ENCODE measurements at places on chromosomes 1 and 21.

DNA sequence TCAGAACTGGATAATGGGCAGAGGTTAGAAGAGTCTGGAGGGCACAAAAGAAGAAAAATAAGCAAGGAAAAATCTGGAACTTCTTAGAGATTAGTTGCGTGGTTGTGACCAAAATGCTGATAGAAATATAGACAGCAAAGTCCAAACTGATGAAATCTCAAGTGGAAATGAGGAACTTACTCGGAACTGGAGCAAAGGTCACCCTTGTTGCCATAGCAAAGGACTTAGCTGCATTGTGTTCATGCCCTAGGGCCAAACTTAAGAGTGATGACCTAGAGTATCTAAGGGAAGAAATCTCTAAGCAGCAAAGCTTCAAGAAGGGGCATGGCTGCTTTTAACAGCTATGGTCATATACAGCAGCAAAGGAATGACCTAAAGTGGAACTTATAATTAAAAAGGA is 180.0 kb downstream of the TTLL7 start:
- DNase-seq = no peak

DNA sequence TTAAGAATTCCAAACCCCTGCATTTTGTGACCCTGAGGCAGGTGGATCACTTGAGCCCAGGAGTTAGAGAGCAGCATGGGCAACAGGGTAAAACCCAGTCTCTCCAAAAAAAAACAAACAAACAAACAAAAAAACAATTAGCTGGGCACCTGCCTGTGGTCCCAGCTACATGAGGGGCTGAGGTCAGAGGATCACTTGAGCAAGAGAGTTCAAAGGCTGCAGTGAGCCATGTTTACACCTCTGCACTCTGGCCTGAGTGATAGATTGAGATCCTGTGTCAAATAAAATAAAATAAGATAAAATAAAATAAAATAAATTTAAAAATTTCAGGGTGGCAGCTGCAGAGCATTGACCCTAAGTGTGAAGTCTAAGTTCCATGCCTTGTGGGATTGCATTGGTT is 16.7 kb upstream of the PTGFR start:
- DNase-seq = no peak

- no peak for DNase-seq
These were observed 131.5 kb upstream of the ZNF648 start for GRCh38 chr1:182192966-182193365.

DNA sequence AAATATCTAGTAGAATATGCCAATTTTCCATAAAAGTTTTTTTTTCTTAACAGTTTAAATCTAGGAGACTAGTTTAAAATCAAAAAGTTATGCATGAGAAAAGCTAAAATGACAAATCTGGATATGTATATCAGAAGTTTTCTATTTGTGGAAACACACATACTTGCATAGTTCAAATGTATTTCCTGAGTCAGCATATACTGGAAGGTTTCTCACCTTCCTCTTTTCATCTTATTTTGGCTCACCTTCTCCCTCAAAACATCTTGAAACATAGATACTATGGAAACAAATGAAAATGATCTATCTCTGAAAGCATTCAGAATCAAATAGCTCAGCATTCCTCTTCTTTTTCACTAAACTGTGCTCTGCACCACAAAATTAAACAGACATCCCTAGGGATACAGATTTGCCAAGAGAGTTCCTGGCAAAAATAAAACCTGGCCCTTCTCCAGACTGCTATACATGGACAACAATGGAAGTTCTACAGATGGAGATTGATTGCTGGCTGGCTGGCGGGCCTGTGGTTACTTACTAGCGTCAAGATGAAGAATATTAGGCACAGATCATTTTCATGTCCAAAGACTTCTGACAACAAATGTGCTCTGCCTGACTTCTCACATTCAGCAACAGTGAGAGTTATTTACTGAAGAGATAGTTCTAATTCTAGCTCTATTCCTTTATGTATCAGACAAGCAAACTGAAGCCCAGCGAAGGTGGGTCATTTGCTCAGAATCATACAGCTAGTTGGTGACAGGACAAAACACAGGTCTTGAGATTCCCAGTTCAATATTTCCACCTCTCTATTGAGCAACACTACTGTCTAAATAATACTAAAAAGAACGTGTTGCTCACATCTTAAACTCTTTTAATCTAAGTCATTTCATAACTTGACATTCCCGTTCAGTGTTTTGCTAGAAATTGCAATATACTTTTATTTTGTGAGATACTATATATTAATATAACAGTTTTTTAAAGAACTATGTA is 26.6 kb downstream of the DIPK1A start:
- no peak for DNase-seq

GRCh38 chr1:224525411-224526040 is 90.6 kb upstream of the CNIH3 start:
- no peak for DNase-seq

GRCh38 chr1:103561643-103562395 is 9.6 kb upstream of the AMY2B start:
- DNase-seq = no peak

GRCh38 chr21:29416268-29416667 is 117.5 kb downstream of the BACH1 start:
- DNase-seq = no peak

- no peak for DNase-seq
These were observed 230.2 kb upstream of the AJAP1 start for GRCh38 chr1:4424254-4424653.

- no peak for DNase-seq
These were observed 136.2 kb upstream of the DUSP10 start for GRCh38 chr1:221878134-221878533.

DNA sequence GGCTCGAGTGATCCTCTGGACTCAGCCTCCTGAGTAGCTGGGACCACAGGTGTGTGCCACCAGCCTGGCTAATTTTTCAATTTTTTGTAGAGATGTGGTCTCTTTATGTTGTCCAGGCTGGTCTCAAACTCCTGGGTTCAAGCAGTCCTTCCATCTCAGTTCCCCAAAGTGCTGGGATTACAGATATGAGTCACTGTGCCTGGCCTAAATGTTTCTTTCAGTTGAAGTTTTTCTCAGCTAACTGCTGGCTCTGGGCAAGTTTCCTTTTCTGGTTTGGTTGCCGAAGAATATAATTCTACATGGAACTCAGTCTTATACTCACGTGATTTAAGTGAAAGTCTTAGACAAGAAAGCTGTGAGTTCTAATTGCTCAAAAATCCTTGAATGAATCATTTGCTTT is 57.0 kb downstream of the SASS6 start:
- no peak for DNase-seq

GRCh38 chr21:43739621-43740435 is 20.9 kb downstream of the PDXK start:
- DNase-seq = no peak

GRCh38 chr1:224357626-224358124 is 996 bp downstream of the CNIH4 start:
- no peak for DNase-seq

- no peak for DNase-seq
These were observed 165.8 kb upstream of the C1orf105 start for GRCh38 chr1:172254521-172255222.

DNA sequence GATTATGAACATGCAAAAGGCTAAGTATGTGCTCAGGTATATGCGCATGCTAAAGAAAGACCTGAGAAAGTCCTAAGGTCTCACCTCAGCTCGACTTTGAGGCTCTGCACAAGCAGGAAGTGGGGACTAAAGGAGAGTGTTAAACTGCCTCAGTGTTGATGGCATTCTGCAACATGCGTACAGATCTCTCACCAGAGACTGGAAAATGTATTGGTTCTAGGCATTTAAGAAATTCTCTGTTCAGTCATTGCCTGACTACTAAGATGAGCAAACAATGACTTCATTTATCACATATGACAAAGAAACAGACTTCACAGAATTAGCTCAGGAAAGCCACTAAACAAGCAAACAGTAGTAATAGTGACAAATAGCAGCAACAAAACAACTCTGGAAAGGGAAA is 90.8 kb downstream of the USH2A start:
- DNase-seq = no peak

- DNase-seq = no peak
These were observed 20.5 kb downstream of the CD84 start for GRCh38 chr1:160558660-160559380.

DNA sequence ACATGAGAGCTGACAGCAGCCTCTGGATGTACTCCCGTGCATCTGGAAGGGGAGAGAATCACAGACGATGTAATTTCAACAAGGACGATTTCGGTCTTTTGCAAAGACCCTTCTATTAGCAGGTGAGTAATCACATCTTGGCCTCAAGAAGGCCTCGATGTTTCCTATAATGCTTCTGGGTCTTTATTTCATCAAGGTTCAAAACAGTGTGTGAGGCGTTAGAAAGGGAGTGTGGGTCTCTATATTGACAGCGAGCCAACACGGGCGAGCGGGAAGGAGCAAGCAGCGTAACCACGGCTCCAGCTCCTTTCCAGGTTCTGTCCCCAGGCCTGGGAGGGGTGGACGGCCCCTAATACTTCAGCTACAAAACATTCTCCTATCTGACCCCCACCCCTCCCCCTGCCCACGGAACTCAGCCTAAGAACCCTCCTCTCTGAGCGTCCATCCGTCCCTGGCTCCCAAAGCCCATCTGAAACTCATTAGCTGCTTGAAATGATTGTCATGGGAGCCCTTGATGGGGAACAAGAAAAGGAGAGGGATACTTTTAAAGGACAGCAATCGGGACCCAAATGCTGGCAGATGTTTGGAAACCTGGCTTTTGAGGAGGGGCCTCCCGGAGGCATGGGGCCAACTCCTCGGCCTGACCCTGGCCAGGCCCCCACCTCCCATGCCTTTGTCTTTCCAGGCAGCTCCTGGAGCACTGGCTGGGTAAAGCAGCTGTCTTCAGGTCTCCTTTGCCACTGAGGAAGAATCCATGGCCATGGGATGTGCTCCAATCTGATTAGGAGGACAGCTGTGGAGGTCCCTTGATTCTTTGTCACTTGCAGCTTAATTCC is 250.8 kb downstream of the FOXD2 start:
- no peak for DNase-seq

- DNase-seq = no peak
These were observed 202.6 kb downstream of the PDE4B start for GRCh38 chr1:65995336-65995735.

GRCh38 chr21:38459490-38459889 is 38.8 kb downstream of the ERG start:
- DNase-seq = no peak

DNA sequence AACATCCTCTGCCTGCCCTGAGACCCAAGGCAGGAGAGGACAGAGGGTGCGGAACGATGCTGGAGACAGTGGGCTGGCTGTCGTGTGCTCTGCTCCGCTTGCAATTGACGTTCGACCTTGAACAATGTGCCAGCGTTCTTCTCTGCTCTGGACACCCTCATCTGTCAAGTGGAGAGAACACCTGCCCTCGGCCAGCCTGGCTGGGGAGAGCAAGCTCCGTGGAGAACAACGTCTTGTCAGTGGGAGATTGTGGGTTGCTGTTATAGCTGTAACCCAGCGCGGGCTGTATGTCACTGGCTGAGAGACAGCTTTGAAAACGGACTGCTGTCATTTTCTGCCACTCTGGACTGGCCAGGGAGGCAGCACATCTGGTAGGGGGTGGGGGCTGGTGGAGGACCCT is 14.7 kb downstream of the KIAA1614 start:
- no peak for DNase-seq

DNA sequence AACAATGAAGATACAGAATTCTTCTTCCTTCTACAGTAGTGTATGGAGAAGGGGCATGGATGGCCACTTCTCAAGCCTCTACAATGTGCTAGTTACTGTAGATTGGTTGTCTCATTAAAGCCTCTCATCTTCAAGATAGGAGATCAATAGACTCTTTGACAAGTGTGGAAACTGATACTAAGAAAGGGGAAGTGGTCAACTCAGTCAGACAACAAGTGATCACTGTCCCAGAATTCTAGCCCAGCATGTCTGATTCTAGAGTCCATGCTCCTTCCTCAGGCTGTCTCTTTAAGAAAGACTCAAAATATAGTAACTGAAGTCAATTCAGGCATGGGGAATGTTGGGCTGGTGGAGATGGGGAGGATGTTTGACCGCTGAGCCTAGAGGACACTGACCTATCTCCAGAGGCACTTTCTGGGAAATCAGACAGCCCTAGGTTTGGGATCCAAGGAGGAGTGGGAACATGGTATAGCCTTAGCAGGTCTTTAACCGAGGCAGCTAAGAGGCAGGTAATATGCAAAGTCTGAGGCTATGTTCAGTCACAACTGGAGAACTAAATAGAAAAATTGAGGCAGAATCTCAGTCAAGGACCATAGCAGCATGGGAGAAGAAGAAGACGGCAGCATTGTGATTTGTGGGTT is 39.3 kb upstream of the EYA3 start:
- DNase-seq = no peak

DNA sequence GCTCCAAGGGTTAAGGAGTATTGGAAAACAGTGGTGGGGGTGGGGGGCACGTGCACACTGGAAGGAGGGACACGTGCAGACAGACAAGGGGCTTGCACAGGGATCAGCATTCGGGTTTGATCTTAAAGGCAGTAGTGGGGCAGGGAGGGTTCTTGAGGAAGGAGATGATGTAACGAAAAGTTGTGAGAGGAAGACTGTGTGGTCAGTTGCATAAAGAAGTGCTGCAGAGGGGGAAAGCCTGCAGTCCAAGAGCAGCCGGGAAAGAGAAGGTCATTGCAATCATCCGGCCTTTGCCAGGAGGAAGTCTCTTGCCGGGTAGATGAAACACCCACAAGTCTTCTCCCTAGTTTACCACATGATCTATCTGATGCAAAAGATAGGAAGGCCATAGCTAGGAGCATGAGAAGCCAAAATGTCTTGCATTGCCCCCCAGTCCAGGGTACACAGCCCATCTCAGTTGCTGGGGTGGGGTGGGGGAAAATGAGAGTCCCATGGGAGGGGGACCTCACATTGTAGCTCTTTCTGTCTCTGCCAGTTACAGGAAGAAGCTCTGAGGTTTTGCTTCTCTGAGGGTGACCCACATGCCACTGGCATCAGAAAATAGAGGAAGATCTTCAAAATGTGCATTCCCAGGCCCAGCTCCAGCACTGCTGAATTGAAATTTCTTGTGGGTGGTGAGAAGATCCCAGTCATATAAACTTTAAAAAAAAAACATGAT is 202.5 kb upstream of the RAB4A start:
- DNase-seq = no peak

- DNase-seq = no peak
These were observed 73.4 kb downstream of the SH3BGR start for GRCh38 chr21:39525129-39525528.

GRCh38 chr1:113677250-113678158 is 81.8 kb downstream of the PHTF1 start:
- no peak for DNase-seq

- DNase-seq = no peak
These were observed 26.3 kb upstream of the TINAGL1 start for GRCh38 chr1:31549809-31550620.

DNA sequence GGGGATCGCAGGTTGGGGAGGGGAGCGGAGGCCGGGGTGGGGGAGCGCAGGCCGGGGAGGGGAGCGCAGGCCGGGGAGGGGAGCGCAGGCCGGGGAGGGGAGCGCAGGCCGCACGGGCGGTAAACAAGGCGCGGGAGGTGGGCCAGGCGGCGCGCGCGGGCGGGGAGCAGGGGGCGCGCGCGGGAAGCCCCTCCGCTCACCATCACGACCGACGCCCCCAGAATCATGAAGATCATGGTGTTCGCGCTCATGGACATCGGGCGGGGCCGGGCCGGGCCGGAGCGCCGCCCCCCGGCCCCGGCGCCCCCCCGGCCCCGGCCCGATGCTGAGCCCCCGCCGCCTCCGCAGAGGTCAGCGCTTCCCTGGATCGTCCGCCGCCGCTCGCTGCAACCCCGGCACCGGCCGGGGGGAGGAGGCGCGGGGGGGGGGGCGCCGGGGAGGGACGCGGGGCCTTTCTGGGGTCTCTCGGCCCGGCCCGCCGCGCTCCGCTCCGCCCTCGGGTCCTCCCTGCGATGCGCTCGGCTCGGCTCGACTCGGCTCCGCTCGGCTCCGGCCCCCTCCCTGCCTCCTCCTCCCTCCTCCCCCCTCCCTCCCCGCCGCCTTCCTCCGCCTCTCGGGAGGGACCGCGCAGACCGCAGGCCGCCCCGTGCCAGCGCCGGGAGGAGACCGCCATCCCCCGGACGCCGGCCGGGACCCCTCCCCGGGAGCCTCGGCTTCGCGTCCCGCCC is at the start of gene TMEM240:
Gene TMEM240, minus strand, starts transcription at position 535 of the 728 bp plus-strand sequence. Its CDS starts 278 bp downstream, at position 257.
- peak; percentile 59 for DNase-seq

Measured in stimulated activated CD8-positive, alpha-beta memory T cell treated with anti-CD3 and anti-CD28 coated beads, Interleukin-4, amount 100 ng/mL, for 24 hours (primary cell).